ENCODE measurements at places on chromosomes 5 and 9.

DNA sequence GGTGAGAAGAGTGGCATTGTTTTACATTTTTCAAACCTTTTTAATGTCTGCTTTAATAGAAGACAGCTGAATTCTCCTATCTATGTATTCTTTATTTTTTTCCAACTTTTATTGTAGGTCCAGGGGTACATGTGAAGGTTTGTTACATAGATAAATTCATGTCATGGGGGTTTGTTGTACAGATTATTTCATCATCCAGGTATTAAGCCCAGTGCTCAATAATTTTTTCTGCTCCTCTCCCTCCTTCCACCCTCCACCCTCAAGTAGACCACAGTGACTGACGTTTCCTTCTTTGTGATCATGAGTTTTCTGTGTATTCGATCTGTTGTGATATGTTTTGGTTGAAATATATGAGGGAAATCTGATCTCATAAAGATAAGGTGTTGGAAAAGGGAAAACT lies 1.7 kb upstream of the SREK1 start:
- no peak for DNase-seq

DNA sequence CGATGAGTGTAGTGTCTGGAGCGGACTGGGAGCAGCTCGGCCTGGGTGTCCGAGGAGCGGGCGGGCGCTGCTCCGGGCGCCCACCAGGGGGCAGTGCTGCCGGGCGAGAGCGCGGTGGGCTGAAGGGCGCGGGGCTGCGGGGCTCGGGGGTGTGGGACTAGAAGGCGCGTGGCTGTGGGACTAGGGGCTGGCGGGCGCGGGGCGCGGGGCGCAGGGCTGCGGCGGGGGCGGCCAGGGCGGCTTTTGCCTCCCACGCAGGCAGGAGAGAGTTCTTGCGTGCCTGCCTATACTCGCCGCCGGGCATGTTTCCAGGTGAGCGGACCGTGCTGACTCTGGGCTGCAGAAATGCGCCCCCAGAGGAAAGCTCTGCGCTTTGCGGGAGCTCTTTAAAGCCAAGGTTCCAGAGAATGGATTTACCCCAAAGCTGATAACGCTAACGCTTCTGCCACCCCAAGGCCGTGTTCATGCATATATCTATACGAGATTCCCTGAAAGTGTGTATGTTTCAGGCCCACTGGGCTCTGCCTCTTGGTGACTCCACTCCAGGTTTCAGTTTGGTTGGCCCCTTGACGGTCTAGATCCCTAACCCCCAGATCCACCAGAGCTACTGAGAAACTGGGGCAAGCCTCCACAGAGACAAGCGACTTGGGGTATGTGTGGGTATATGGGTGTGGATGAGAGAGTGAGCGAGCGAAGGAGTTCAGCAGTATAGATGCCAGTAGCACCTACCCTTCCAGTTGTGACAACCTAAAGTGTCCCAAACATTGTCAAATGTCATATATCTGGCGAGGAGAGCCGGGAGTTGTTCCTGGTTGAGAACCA lies 56.2 kb downstream of the ACER2 start:
- DNase-seq: peak; percentile 68

DNA sequence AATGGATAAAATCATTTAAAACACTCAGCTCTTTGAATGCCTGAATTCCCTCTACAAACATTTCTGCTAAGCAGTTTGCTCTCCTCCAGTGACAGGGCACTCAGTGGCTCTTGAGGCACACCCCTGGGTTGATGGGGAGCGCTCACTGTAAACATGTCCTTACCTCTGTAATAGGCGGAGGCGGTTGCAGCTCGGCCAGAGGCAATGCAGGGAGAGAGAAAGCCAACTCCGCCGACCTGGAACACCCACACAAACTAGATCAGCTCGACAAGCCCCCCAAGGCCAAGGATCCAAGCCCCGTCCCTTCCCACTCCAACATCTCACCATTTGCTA lies 329 bp downstream of the CDC23 start:
- DNase-seq: no peak

DNA sequence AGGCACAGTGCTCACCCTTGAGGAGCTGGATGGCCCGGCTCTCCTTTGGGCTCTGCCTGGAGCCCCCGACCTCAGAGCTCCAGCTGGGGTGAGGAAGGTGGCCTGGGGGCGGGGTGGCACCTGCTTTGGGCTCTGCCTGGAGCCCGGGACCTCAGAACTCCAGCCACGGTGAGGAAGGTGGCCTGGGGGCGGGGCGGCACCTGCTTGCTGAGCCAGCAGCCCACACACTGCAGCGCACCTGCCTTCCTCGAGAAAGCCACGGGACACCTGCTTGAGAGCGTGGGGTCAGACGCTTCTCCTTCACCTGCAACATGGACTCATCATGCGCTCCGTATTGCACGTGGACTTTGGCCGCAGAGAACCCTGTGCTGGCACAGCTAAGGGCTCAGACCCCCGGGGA lies 51.8 kb downstream of the IRX2 start:
- DNase-seq: no peak

DNA sequence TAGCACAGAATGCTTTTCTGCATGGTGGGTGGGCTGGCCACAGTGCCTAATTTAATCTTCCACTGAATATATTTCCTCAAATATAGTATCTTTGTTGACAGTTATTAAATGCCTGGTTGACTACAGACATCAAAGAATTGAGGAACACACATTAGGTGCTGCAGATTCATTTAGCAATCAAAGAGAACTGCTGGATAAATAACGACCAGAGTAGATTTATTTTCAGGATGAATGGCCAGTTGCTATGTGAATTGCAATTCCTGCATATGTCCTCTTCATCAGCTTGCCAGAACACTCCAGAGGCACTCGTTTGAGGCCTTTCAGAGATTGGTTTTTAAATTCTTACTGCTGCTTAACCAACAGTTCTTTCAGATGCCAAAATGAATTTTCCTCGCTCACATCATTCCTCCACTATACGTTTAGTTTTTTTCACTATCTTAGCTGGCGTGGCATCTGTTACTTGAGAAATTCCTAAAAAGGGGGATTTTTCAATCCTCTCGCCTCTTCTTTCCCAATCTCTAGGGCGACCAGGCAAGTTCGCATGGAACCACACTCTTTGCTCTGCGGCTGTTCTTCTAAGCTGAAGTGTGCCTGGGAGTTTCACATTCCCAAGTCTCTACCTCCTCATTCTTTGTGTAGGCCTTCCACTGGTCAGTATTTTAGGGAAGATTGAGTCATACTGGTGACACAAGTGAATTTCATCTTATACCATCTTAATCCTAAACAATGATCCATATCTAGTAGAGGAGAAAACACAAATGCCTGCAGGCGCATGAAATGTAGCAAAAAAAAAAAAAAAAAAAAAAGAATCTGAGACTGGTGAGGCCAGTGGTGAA lies 237.1 kb upstream of the NMUR2 start:
- DNase-seq: no peak

GRCh38 chr5:169716287-169716686 lies 79.2 kb downstream of the DOCK2 start:
- DNase-seq: no peak

GRCh38 chr5:116947691-116948528 lies 373.3 kb upstream of the SEMA6A start:
- DNase-seq: no peak

DNA sequence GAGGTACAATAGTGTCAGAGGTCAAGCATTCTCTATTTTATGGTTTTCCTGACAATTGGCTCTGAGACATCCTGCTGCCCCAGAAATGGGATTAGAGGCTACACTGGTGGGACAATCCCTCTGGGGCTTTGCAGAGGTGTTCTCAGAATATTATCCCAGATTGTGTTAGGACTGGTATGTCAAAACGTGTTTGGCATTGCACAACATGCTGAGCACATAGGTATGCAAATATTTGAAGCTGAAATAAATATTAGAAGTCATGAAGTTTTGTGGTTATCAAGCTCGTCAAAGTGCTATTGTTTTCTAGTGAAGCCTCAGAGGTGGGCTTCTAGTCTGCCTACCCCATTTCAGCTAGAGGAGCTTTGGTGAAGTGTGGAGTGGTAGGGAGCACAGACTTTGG lies 304.4 kb downstream of the MAN2A1 start:
- DNase-seq: no peak

DNA sequence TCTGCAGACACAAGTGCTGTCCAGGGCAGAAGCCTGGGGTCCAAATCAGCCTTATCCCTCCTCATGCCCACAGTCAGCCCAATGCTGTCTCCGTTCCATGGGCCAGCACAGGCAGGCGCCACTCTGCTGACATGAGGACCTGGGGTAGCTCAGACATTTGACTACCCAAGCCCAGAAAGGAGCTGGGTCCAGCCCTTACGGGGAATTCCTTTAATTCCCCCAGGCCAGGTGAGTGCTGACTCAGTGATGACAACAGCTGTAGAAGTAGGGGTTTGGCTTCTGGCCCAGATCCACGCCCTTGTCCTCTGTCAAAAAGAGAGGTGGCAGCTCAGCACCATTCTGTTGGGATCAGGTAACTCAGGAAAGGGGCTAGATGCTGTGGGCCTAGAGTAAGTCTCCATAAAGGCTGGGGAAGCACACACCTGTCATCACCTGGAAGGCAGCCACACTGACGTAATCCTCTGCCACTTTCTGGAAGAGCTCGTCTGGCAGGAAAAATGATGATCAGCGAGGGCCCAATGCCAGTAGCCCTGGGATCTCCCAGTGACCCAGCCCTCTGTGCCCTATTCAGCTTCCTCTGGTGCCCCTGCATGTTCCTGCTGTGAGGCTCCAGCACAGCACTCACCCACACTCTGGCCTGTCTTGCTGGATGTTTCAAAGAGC lies 1.9 kb downstream of the RAB24 start:
- no peak for DNase-seq

DNA sequence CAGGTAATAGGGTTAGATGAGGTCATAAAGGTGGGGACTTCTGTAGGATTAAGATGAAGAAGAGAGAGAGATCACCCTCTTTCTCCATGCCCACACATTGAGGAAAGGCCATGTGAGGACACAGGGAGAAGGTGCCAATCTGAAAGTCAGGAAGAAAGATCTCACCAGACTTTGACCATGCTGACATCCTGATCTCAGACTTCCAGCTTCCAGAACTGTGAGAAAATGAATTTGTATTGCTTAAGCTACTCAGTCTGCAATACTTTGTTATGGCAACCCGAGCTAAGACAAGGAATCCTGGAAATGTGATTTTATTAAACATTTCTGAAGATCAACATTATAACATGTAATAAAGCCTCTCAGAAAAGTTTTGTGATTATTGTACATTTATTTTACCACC lies 3.5 kb upstream of the CSNK1G3 start:
- DNase-seq: no peak

DNA sequence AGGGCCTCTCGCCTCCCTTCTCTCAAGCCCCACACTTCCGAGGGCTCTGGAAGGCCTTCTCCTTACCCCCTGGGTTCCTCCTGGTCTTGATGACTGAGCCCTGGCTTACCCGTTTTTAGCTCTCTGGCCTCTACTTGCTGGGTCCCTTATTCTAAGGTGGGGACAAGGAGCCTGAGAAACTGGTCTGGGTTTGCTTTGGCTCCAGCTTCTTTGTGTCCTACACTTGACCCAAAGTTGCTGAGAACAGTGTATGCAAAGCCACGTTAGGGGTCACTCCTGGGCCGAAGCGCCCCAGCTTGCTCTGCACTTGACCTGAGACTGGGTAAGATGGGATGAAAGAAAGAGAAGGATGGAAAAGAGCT lies 788 bp downstream of the ZNF346 start:
- no peak for DNase-seq

DNA sequence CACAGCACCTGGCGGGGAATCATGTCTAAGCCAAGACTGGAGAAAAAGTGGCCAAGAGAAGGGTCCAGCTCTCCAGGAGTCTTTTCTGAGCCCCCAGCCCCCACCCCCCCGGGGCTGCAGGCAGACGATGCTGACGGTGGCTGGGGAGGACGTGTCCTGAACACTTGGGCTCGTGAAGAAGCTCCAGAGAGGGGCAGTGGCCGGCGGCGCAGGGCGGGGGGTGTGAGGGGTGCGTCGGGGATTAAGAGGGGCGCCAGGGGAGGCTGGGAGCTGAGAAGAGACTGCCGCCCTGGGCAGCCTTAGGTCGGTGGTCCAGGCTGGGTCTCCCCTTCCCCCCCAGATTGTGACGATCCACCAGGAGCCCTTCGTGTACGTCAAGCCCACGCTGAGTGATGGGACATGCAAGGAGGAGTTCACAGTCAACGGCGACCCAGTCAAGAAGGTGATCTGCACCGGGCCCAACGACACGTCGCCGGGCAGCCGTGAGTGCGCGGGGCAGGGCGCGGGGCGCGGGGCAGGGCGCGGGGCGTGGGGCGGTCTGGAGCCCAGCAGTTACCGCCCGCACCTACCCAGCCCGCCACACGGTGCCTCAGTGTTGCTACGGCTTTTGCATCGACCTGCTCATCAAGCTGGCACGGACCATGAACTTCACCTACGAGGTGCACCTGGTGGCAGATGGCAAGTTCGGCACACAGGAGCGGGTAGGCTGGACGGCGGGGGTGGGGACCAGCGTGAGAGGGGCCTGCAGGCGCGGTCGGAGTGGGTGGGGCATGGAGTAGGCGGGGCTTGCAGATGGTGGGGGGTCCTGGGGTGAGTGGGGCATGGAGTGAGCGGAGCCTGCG lies 8.9 kb downstream of the LRRC26 start:
- DNase-seq: no peak

- DNase-seq: no peak
Measured at GRCh38 chr5:108560166-108560565, 178.3 kb upstream of the FBXL17 start.

DNA sequence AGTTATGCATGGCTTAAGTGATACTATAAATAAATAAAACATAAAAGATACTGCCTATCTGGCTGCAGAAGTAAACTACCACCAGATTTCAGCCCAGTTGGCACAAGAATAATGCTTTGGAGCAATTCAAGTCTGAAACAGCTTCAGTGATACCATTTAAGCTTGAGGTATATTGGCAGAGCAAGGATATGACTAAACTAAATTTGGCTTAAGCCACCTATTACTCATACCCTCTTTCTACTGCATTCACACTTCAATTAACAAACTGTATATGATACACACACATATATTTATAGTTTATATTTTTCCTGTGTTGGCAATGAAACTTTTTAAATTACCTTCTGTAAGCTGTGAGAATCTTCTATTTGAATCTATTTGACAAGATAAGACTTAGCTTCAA lies 431.9 kb downstream of the ANXA1 start:
- no peak for DNase-seq

DNA sequence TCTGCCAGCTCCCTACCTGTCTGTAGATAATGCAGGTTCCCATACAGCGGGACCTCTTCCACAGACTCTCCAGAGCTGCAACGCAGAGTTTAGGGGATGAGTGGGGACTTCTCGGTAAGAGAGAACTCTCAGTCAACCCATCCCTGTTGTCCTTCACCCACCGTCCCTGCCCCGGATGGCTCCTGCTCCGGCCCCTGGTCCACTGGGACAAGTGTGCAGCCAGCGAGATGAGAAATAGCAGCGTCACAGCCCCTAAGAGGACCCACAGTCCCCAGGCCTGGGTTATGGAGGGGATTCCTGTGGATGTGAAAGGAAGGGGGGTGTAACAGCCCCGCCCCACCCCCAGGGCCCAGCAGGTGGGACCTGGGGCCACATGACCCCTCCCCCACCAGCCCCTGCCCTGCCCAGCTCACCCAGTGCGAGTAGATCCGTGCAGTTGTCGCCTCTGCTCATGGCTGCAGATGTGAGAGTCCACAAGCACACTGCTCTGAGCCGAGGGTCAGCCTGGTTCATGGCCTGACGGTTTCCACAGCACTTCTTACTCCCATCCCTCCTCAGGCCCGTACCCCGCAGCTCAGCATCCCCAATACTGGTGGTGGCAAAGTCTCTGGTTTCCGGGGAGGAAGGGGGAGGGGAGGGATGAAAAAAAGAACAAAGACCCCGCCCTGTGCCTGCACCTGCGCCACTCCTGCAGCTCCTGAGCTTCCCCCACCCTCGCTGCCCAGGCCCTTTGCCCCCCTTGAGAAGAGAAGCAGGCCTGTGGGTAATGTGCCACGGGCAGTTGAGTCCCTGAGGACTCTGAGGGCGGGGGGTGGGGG lies at the start of gene SIT1:
TSS of gene SIT1 (minus strand) at position 591 of the 818 bp plus-strand sequence. CDS start at position 513, 78 bp downstream.
- no peak for DNase-seq

GRCh38 chr5:41641621-41642020 lies 131.2 kb upstream of the PLCXD3 start:
- DNase-seq: no peak

All from left hindlimb (tissue), 1 donor.